Right forelimb (tissue), 1 donor: ENCODE measurements at places on chromosomes 6 and 20.

- no peak for DNase-seq
Observed at GRCh38 chr20:46638134-46638897, 12.9 kb downstream of the SLC13A3 start.

DNA sequence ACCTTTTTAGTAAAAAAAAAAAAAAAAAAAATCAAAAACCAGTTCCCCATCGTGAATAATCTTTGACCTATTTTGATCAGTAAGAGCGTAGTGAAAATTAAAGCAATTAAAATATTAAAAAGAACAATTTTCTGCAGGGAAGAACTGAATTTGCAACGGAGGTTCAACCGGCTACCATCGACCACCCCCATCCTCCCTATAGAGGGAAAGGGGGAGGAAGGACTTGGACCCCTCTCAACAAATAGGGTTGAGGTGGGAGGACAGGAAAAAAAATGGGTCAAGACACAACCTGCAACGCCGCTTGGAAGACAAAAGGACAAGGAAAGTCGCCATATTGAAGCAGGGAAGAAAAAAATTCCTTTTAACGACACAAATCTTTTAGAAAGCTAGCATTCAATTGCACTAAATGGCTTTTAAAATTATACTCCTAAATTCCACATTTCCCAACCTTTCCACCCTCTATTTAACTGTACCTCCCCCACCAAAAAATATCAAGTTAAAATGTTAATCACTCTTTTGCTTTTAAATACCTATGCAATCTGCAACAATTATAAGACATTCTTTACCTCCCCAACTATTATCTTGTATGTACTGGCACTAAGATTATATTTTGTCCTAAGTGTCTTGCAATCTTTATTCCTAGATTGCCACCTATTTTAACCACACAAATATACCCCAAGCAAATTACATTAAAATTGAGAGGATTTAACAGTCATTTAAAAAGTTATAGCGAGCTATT is 1.7 kb downstream of the PPP1R10 start:
- DNase-seq = peak; percentile 78

GRCh38 chr6:122869437-122870024 is 80.5 kb downstream of the SMPDL3A start:
- DNase-seq = no peak

DNA sequence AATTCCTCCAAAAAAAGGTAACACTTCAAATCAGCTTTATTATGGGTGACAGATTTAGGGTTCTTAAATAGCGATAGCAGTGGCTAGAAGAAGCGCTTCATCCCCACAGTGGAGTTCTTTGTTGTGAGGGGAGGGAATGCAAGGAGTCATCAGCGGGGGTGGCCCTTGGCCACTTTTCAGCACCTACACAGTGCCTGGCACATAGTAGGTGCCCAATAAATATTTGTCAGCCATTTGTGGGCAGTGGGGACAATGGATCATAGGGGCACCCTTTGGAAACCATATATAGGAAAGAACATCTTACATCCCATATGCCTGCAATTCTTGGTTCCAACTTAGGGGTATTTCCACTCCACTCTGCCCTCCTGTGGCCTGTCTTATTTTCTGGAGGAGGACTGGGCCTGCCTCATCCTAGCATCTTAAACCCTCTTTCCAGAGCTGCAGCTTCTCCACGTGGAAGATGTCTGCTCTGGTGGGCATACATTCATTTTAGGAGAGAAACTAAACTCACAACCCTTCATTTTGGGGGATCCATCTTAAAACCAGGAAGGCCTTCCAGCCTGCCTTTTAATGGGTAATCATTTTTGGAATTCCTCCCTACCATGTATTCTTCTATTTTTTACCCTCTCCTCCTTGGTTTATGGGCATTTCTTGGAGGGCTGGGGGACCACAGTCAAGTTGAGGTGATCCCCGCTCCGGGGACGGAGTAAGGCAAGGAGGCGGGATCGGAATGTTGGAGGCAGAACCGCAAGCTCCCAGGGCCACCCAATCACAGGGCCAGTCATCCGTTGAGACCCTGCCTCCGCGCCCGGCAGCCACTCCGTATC is 2.6 kb upstream of the GPSM3 start:
- no peak for DNase-seq

- DNase-seq = no peak
Observed at GRCh38 chr20:51204794-51205193, 181.9 kb upstream of the KCNG1 start.

GRCh38 chr6:97842521-97842920 is 559.5 kb upstream of the MMS22L start:
- DNase-seq = no peak

- DNase-seq = no peak
Observed at GRCh38 chr6:31465718-31466117, 32.2 kb upstream of the MICB start.

GRCh38 chr6:139364302-139364981 is 10.0 kb downstream of the CITED2 start:
- DNase-seq = no peak

GRCh38 chr6:129671442-129672340 is 38.3 kb downstream of the ARHGAP18 start:
- no peak for DNase-seq

GRCh38 chr6:161217628-161218027 is 56.2 kb downstream of the AGPAT4 start:
- no peak for DNase-seq

GRCh38 chr6:82270881-82271635 is 23.5 kb upstream of the IBTK start:
- no peak for DNase-seq

GRCh38 chr20:53264604-53265003 is 292.4 kb downstream of the TSHZ2 start:
- no peak for DNase-seq
